ENCODE measurements at places on chromosomes 2 and 18. TPM values are rescaled to one million over a fixed set of nuclear protein-coding genes. Genes with fewer than 3 reads are reported as not detected.

CROCC2 gene
- not detected for total RNA-seq

ATRAID gene
- total RNA-seq, result 170 TPM

ERBB4 gene
- not detected for total RNA-seq

CYTIP gene
- not detected for total RNA-seq

IL36RN gene
- total RNA-seq, result not detected

UBE2E3 gene
- 63.7 TPM for total RNA-seq

MC5R gene
- total RNA-seq, result not detected

CRYGC gene
- total RNA-seq, result not detected

CDH2 gene
- total RNA-seq, result 59.0 TPM

DCTN1 gene
- total RNA-seq, result 172 TPM

All from pericardium fibroblast (primary cell).